Heart left ventricle (tissue), 16 donors: ENCODE measurements at places on chromosomes 12 and 14. TPM values are rescaled to one million over a fixed set of nuclear protein-coding genes. Genes with fewer than 3 reads are reported as not detected.

The LRTM2 gene
- not detected for total RNA-seq

The NRXN3 gene
- total RNA-seq, result 0.30 TPM

The DDX54 gene
- 31.1 TPM for total RNA-seq

The KTN1 gene
- 298 TPM for total RNA-seq

The POLE2 gene
- 0.77 TPM for total RNA-seq

GRCh38 chr12:4445156-4446101, at the start of gene FGF6:
Gene FGF6 (minus strand): TSS chr12:4445815. CDS start chr12:4445570, 245 bp downstream.
- DNase-seq, result no peak

GRCh38 chr14:97468220-97468619, 671.0 kb downstream of the VRK1 start:
- DNase-seq, result no peak

- no peak for DNase-seq
These were observed 220.7 kb downstream of the NOVA1 start for GRCh38 chr14:26377150-26377549.

GRCh38 chr14:101922866-101923265, 41.5 kb upstream of the DYNC1H1 start:
- no peak for DNase-seq

DNA sequence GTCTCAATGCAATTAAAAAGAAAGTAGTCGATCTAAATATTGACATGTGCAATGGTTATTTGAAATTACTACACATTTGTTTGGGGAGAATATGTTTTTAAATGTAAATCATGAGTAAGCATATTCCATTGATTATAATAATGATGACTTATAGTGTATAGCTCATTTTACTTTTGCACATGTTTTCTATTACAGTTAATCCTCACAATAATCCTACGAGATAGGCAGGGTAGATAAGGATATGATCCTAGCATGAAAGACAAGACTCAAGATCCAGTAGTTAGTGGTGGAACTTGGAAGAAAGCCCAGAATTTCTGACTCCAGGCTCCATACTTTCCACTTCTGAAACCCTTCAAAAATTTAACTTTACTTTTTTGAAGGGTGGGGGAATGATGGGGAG, 94.0 kb downstream of the NAV3 start:
- DNase-seq, result no peak

- no peak for DNase-seq
These were observed 435.3 kb downstream of the RAD51B start for GRCh38 chr14:68254669-68255527.

DNA sequence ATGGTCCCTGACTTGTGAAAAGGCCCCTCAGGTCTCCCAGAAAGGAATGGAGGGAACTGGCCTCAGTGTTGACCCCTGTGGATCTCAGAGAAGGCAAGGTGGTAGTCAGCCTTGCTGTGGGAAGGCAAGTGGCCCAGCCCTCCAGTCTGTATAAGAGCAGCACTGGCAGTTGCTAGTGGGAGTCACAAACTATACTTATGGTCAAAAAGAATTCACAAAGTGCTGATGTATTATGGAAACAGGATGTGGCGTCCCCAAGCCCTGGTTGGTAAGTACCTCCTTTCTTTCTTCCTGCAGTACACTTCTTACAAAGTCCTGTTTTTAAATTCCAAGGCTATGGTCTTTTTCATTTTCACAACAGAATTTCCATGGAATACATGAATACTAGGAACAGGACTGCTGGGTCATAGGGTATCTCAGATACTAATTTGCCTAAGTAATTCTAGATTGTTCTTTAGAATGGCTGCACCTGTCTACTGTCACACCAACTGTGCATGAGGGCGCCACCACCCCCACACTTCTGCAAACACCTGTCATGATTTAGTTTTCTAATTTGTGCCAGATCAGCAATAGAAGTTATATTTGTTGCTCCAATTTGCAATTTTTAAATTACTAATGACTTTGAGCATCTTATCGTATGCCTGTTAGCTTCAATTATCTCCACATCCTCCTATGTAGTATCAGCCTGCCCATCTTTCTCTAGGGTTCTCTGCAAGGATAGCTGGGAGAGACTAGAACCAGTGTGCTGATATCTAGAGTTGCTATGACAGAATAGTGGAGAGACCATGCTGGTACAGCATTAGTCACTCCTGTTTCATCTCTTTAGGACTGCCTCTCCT, 40.7 kb upstream of the TMEM263 start:
- no peak for DNase-seq

GRCh38 chr12:100229036-100229635, 28.5 kb downstream of the ACTR6 start:
- no peak for DNase-seq

- DNase-seq, result no peak
These were observed 103.0 kb downstream of the PEBP1 start for GRCh38 chr12:118238888-118239287.

DNA sequence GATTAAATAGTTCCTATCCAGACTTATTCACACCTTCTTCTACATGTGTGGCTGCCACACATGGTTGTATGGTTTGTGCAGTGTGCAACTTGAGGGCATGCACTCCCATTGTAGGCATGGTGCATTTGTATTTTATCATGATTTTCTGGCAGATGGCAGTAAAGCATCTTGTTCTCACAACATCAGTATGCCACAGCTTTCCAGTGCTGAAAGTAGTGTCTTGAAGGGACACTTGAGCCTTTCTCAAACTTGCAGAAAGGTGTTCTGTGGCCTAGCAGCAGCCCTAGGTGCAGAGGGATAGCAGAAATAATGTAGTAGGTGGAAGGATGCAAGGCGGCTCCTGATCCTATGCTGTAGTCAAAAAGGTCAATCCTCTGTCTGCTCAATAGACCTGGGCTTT, 72.9 kb downstream of the LMNTD1 start:
- DNase-seq, result no peak

DNA sequence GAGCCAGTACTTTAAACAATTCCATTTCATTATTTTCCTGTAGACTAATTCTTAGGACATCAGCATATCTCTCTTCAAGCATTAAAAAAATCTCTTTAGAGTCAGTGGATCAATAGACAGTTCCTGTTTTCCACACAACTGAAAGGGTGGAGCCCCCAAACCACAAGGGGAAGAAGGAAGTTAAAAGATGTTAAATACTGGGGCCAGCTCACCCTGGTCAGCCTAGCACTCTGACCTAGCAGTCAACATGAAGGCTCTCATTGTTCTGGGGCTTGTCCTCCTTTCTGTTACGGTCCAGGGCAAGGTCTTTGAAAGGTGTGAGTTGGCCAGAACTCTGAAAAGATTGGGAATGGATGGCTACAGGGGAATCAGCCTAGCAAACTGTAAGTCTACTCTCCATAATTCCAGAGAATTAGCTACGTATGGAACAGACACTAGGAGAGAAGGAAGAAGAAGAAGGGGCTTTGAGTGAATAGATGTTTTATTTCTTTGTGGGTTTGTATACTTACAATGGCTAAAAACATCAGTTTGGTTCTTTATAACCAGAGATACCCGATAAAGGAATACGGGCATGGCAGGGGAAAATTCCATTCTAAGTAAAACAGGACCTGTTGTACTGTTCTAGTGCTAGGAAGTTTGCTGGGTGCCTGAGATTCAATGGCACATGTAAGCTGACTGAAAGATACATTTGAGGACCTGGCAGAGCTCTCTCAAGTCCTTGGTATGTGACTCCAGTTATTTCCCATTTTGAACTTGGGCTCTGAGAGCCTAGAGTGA, at the start of gene LYZ:
TSS of gene LYZ (plus strand) at position 220 of the 777 bp plus-strand sequence. CDS start at position 248, 28 bp downstream.
- peak; percentile 26 for DNase-seq

DNA sequence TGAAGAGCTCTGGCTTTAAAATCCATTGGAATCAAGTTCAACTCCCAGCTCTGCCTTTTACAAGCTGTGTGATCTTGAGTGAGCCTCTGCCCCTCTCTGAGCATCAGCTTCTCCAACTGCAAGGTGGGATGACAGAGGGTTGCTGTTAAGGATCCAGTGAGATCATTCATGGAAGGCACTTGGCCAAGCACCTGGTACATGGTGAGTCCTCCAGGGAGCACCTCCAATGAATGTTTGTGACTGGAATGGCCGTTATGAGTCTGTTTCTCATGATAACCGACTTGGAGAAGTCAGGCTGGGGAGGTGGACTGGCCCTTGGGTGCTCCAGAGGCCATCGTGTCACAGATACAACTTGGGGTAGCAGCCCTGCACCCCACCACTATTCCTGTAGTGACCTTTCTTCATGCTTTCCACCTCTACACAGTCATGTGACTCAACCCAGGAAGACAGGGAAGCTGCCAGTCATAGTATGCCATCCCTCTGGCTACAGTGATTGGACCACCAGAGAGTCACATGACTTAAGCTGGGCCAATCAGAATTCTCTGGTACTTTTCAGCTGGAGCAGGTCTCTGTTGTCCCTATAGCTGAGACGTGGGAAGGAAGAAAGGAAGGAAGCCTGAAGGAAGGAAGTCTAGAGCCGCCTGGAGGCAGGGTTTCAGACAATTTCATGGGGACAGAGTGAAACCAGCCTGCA, 146.5 kb upstream of the MYL2 start:
- no peak for DNase-seq
